Uterus (tissue), 4 donors: ENCODE measurements at places on chromosomes 3 and 15. TPM values are rescaled to one million over a fixed set of nuclear protein-coding genes. Genes with fewer than 3 reads are reported as not detected.

The CACNA2D3 gene
- total RNA-seq, result 2.4 TPM

The SAXO2 gene
- total RNA-seq, result 0.26 TPM

The HRG gene
- total RNA-seq, result not detected

The RBP2 gene
- not detected for total RNA-seq

The MST1R gene
- 2.8 TPM for total RNA-seq

The EBLN2 gene
- 20.5 TPM for total RNA-seq

The CHRNA3 gene
- not detected for total RNA-seq

The MESP2 gene
- total RNA-seq, result not detected

The THBS1 gene
- 341 TPM for total RNA-seq

The LDHAL6B gene
- not detected for total RNA-seq

The METTL6 gene
- total RNA-seq, result 2.0 TPM

The SNTN gene
- total RNA-seq, result 0.30 TPM

The MKRN3 gene
- not detected for total RNA-seq

The GATM gene
- total RNA-seq, result 23.5 TPM

The CSPG4 gene
- 62.4 TPM for total RNA-seq

The RBPMS2 gene
- total RNA-seq, result 4.9 TPM
